ENCODE measurements at places on chromosomes 5 and 9.

DNA sequence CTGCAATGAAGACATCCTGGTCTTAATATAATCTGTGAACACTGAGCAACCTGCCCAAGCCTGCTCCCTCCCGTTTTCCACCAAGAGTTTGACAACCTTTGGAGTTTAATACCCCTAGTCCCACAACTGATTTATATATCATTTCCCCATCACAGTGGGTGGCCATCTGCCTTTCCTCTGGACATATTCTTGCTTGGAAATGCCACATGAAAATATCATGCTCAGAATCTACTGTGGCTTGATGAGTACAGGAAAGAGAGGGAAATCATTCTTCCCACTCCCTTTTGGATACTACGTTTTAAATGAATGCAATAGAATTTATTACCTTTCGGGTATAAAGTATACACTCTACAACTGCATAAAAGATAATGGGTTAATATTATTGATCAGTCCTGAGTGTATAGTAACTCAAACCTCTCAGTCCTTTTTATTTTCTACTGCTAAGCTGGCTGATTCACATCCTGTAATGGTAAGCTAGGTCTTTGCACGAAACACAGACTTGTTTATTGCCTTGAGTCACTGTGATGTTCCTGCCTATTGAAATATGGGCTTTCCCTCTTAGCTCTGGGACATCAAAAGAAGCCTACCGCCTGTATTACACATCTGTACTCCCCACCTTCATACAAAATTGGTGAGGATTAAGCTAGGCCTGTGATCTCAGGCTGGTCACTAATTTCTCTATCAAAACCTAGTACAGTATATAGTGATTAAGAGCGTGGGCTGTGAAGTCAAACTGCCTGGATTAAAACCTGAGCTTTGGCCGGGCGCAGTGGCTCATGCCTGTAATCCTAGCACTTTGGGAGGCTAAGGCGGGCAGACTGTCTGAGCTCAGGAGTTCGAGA, 67.6 kb upstream of the NR5A1 start:
- no peak for DNase-seq

- DNase-seq = no peak
Measured at GRCh38 chr9:129497005-129497812, 123.7 kb downstream of the C9orf50 start.

DNA sequence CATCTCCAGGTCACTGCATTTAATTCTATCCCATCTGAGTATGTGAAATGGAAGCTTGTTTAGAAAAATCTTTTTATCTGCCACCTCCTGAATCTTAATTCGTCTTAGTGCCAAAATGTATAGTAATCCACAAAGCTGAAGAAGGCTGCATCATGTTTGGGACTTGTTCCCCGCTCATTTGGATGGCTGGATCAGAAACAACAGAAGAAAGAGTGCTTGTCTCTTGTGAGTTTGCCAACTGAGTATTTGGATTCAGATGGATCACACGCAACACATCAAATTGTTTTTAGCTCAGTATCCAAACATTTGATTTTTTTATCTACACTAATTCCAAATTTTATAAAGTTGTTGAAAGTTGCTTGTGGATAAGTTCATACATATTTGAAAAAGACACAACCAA, 197.2 kb upstream of the PAPPA start:
- DNase-seq = no peak

GRCh38 chr5:109653042-109653441, 36.7 kb upstream of the MAN2A1 start:
- no peak for DNase-seq

- no peak for DNase-seq
Measured at GRCh38 chr5:15634591-15635288, 134.8 kb downstream of the FBXL7 start.

GRCh38 chr5:91742550-91742949, 359.4 kb upstream of the ARRDC3 start:
- DNase-seq = no peak
